Amniotic epithelial cell (primary cell): ENCODE measurements at places on chromosomes 11 and 22.
A peak's percentile ranks its signal among the peaks of the same experiment; 100 is the strongest.

DNA sequence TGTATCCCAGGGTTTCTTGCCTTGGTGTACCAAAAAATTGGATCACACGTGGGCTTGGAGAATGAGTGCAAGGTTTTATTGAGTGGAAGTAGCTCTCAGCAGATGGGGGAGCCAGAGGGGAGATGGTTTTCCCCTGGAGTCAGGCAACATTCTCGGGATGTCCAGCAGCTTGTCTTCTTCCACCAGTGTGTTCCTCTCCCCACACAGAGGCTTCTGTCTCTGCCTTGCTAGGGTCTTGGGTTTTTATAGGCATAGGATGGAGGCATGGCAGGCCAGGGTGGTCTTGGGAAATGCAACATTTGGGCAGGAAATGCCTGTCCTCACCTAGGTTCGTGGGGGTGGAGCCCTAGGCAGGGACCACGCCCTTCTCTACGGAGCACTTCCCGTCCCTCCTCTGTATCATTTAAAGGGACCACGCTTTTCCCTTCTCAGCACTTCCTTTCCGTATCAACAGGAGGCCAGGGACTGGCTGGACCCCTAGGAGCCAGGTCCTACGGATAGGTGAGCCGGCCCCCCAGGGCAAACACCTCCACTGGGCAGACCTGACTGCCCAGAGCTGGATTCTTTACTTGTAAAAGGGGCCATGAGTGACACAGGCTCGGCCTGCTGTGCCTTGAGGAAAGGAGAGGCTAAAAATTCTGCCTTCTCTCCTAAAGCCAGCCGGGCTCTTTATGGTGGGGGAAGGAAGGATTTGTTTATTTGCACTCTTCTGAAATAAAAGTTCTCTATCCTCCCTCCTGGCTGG, 55.3 kb upstream of the CCDC188 start:
- peak; percentile 70 for DNase-seq

GRCh38 chr22:48278620-48279460, 1516.4 kb downstream of the TBC1D22A start:
- DNase-seq = no peak

DNA sequence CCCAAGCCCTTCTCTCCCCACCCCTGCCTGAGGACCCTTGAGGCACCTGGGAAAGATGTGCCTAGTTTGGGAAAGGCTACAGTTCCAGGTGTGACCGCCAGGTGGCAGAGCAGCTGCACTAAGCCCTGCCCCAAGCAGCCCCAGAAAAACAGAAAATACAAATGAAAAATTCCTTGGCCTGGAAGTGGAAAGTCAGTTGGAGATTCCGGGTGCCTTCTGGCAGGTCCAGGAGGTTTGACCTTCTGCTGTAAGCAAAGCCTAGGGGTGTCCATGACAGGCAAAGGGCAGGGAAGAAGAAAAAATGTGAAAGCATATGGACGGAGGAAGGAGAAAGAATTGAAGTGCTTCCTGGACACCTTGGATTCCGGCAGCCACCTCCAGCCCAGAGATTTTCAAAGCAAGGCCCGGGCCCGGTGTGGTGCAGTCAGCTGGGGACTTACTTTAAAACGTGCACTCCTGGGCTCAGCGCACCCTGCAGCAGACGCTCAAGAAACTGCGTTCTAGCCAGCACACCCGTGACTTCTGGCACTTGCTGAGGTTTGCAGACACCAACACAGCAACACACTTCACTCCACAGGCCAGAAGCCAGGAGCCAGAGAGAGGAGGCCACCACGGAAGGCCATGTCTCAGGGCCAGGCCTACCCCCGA, 37.3 kb upstream of the SLC22A12 start:
- DNase-seq = peak; percentile 32

DNA sequence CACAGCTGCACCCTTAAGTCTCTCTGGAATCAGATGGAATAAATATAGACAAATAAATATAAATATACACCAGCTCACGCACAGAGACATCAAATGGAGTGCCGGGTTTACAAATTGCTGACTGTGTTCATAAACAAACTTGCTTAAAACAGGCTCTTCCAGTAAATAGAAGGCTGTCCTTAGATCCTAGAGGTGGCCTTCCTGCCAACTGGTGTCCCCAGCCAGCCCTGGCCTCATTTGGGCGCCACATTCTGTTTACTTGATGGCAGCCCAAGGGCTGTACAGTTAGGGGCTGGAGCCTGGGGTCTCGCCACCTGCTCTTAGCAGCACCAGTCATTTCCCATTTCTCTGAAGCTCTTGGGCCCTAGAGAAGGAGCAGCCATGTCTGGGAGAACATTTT, 20.8 kb downstream of the ARFGAP2 start:
- no peak for DNase-seq

- DNase-seq = peak; percentile 27
These were observed 7.3 kb upstream of the SGSM3 start for GRCh38 chr22:40363059-40363458.

DNA sequence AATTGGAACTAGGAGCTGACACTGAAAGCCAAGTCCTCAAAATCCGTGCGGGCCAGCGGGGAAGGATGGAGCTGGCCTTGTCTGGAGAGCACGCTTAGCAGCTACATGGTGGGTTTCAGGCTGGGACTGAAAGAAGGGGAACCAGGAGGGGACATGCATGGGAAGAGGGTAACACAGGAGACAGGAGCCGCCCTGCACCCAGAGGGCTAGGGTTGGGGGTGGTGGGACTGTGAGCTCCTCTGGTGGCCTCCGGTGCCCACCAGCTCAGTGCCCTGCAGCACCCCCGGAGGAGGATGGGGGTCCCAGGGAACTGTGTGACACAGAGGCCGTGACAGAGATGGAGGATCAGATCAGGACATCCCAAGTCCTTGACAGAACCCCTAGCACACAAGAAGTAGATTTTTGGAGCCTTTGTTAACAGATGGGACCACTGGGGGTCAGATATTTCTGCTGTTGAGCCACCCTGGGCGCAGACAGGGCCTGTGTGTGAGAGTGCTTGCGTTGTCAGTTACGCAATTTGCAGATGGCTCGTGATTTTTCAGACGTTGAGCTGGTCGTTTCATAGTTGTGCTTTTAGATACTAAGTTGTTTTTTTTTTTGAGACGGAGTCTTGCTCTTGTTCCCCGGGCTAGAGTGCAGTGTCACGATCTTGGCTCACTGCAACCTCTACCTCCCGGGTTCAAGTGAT, 21.3 kb upstream of the GRAMD4 start:
- DNase-seq = peak; percentile 64

DNA sequence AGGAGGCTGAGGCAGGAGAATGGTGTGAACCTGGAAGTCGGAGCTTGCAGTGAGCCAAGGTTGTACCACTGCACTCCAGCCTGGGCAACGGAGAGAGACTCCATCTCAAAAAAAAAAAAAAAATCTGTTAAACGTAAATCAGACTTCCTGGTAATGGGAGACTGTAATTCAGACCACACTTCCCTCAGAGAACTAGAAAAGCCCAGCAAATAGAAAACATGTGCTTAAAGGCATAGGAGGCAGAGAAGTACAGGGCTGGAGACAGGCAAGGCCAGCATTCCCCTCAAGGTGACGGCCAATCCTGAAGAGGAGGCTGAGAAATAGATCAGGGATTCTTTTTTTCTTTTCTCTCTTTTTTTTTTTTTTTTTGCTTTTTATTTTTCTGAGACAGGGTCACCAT, 8.2 kb downstream of the GGT5 start:
- no peak for DNase-seq

DNA sequence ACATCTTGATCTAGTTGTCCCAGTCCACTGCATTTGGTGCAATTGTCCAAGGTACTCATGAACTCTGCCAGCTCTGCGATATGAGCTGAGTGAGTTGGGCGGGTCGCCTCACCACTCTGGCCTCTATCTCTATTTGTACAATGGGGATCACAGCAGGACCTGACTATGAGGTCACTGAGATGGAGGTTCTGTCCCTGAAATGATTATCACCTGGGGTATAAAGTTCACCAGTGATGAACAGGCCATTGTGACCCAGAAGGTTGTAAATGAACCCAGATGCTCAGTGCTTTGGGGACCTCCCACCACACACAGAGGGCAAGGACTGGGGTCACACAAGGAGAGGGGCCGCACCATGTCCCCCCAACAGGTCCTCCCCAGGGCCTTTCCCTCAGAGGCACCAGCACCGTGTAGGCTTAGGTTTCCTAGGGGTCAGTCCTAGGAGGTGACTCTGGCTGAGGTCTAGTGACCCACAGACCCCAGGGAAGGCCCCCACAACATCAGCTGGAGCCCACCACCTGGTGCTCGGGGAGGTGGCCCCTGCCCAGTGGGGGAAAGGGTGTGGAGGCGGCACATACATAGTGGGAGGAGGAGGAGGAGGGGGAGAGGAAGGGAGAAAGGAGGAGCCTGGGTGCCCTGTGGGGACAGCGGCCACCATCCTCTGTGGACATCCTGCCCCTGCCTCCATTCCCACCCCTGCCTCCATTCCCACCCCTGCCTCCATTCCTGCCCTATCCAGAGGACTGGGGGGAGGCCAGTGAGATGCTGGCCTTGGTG, 25.0 kb upstream of the IGLL1 start:
- no peak for DNase-seq

GRCh38 chr22:22168941-22169867, 75.4 kb upstream of the VPREB1 start:
- DNase-seq = no peak

- no peak for DNase-seq
These were observed 24.1 kb upstream of the APLNR start for GRCh38 chr11:57260937-57261783.

DNA sequence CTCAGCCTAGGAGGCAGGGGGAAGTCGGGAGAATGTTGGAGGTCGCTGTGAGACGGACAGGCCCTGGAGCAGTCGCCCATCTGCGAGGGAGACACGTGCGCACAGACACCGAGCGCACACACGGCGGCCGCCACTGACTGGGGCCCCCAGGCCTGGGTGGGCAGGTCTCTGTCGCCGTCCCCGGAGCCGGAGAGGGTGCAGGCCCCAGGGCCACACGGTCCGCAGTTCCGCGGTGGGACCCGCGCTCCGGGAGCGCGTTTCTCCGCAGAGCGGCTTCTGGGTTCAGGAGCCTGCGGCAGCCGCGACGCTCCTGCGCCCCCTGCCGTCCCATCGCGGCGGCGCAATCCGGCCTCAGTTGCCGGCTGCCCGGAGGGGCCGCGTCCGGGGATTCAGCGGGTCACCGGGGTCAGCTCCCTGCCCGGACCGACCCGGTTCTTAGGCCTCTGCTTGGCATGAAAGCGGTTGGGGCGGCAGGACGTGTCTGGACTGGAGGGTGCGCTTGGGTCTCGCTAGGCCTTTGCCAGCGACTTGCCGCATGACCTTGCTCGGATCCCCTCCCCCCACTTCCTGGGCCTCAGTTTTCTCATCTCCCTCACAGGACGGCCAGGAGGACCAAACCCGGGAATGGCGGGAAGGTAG, 31.2 kb downstream of the PDE2A start:
- peak; percentile 13 for DNase-seq

DNA sequence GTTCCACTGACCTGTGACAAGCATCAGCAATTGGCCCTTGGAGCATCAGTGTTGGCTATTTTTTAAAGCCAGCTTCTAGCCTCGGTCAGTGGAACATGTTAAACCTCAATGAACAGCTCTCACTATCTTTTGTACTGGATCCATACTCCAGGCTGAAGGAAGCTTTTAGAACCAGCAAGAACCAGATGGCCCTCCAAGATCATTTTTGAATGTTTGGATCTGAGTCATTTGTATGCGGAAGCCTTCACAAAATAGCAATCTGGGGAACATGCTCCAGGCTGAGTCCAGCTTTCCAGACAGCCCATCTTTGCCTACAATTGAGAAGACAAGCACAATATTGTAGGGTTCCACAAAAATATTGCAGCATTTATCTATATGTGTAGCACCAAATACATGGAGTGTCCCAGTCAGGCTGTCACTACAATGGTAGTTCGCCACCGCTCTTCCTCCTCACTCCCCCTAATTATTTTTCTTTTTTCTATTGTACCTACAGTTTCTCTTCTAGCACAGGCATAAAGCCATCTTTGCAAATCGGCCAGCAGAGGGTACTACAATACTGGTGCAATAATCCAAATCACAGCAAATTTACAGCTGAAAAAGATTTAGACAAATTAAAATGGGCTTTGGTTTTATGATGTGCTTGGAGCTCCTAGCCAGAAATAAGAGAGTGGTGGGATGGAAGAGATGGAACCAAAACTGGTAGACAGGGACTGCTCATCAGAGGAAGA, 177.4 kb upstream of the BLID start:
- peak; percentile 30 for DNase-seq

DNA sequence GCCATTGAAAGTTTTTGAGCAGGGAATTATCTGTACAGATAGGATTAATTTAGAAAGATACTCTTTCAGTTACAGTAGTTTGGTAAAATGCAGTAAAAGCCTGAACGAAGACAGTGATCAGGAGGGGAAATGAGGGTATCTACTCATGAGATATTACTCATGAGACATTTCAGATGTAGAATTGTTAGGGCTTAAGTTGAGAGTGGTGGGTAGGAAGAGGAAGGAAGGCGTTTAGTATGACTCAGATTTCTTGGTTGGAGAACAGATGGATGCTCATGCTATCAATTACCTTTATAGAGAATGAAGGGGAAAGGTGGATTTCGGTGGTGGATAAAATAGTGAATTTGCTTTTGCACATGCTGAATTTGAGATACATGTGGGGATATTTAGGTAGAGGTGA, 15.8 kb downstream of the CCDC81 start:
- no peak for DNase-seq

DNA sequence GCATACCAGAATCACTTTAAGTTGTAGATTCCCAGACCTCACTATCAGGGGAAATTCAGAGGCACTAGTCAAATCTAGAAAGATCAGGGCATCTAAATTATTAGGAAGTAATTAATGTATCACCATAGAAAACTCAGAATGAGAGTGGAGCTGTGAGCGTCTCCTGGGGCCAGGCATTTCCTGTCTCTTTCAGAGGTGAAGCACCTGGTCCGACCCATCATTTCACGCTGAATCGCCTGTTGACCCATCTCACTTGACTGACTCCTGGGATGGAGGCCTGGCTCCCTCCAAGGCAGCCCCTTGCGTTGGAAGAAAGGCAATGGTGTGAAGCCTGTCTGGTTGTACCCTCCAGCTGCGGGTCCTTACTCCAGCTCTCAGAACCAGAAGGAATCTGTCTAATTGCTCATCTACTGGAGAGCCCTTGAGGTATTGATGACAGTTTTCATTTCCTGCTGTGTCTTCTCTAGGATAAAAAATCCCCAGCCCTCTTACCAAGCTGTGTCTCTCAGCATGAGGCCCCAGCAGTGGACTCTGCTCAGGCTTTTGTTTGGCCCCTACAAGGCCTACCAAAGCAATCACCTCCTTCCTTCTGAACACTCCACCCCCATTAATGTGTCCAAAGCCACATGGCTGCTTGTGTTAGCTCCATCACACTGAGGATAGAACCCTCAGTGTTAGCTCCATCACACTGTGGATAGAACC, 93.2 kb upstream of the SYT13 start:
- no peak for DNase-seq

- peak; percentile 50 for DNase-seq
These were observed 53.6 kb downstream of the NAV2 start for GRCh38 chr11:19766206-19766605.

DNA sequence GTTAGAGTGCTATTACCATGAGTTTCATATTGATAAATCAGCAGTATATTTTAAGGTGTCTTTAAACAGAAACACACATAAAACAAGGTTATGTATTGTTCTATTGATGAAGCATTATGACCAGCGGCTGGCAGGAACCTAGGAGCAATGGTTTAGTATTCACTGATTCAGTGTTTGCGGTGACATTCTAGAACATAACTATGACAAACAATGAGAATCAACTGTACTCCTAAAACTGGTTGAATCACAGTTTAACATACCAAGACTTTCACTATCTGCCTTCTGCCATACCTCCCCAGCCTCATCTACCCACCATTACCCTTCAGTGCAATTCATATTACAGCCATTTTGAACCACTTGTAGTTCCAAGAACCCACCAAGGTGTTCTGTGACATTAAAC, 8.8 kb downstream of the HOATZ start:
- DNase-seq = no peak

GRCh38 chr11:80603472-80603871, 1162.6 kb upstream of the TENM4 start:
- no peak for DNase-seq
